ENCODE measurements at places on chromosomes 2 and 18. TPM values are rescaled to one million over a fixed set of nuclear protein-coding genes. Genes with fewer than 3 reads are reported as not detected.

COL6A3 gene
- 0.90 TPM for total RNA-seq

LOXL3 gene
- total RNA-seq: 0.70 TPM

MYO3B gene
- 0.18 TPM for total RNA-seq

DNA sequence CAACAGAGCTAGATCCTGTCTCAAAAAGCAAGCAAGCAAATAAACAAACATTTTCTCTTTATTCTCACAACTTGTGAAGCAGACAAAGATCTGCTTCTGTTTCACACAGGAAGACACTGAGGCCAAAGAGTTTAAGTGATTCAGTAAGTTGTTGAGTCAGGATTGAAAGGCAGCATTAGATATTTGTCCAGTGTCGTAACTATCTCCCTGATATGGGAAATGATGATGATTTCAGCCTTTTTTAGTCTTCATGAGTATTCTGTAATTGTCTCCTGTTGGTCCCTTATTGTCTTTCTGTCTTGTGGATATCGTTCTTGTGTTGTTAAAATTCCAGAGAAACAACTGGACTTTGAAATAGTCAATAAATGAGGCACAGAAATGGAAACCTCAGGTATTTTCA lies 59.6 kb downstream of the GATA6 start:
- H3K27ac ChIP-seq: no peak overlapping the region
- H3K4me1 ChIP-seq: no peaks in the 10 kb centered on the region
- H3K27me3 ChIP-seq: no peaks in the 10 kb centered on the region
- no peak overlapping the region for H3K4me3 ChIP-seq
- no peaks in the 10 kb centered on the region for H3K36me3 ChIP-seq

NTSR2 gene
- total RNA-seq: not detected

DNA sequence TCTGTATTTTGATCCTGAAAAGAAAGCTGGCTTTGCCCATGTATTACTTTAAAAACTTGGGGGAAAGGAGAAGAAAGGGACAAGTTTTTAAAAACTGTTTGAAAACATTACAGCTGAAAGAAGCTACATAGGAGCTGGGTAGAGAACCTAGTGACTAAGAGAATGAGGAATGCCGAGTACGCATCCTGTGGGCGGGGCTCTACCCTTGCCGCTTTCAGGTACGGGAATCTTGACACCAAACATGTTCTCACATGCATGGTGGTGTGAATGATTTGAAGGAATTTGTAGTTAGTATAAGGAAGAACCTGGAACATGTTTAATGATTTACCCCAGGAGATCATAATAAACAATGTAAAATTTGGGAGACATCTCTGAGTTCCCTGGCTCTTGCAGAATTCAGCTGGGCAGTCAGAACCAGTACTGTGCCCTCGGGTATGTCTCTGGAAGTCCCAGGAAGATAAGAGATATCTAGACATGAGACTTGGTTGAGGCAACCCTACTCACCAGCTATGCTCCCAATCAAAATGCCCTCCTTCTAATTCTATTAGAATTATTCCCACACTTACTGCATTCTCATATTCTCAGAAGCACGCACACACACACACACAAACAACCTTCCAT lies 16.5 kb upstream of the TGFA start:
- no peak overlapping the region for H3K4me3 ChIP-seq
- H3K36me3 ChIP-seq: no peaks in the 10 kb centered on the region
- H3K27ac ChIP-seq: no peak overlapping the region
- peaks cover 3% of the 10 kb centered on the region for H3K4me1 ChIP-seq
- DNase-seq: no peak

GREB1L gene
- total RNA-seq: not detected

- H3K27ac ChIP-seq: no peak overlapping the region
- H3K4me1 ChIP-seq: peaks cover 34% of the 10 kb centered on the region
- DNase-seq: no peak
- no peaks in the 10 kb centered on the region for H3K27me3 ChIP-seq
- H3K36me3 ChIP-seq: peaks cover 12% of the 10 kb centered on the region
Observed at GRCh38 chr2:28394997-28395333, 2.3 kb downstream of the FOSL2 start.

DNA sequence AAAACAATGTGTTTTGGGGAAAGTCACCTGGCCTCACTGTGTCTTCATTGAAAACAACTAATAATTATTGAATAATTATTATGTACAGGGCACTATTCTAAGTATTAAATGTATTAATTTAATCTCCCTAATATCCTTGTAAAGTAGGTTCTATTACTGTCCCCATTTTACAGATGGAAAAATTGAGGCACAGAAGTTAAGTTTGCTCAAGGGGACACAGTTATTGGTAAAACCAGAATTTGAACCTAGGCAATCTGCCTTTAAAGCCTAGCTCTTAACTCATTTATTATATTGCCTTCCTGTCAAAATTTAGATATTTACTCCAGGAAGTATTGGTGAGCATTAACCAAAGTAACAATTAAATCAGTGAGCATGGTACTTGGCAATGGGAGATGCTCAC lies 84.6 kb downstream of the PMS1 start:
- H3K36me3 ChIP-seq: peaks cover 32% of the 10 kb centered on the region
- H3K4me3 ChIP-seq: no peak overlapping the region
- no peaks in the 10 kb centered on the region for H3K4me1 ChIP-seq
- no peak overlapping the region for H3K27ac ChIP-seq

DNA sequence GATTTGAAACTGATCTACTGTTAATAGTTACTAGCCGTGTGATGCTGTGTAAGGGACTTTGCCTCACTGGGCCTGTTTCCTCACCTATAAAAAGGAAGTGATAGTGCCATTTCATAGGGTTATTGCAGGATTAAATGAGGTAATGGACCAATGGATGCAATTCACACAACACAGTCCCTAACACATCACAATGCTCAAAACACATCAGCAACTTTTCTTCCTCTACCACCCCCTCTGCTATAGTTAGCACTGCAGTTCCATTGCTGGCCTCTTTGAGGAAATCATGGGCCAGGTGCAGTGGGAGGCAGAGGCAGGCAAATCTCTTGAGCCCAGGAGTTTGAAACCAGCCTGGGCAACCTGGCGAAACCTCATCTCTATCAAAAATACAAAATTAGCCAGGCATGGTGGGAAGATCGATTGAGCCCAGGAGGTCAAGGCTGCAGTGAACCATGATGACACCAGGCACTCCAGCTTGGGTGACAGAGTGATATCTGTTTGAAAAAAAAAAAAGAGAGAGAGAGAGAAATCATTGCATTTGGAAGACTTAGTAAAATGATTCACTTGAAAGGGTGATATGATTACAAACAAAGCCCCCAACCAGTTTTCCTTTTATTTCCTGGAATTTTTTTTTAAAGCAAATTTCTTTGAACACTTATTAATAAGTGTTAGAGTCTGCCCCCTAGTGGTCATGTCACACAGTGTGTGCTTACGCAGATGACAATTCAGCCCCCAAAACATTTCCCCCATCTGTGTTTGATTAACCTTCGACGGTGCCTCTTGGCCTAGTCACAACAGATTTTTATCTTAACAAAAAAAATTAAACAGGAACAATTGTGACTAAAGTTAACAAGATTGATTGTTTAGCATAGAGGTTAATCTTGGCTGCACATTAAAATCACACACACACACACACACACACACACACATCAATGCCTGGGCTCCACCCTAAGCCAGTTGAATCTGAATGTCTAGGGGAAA lies 88.6 kb upstream of the BCL11A start:
- no peaks in the 10 kb centered on the region for H3K4me1 ChIP-seq
- no peak for DNase-seq
- H3K4me3 ChIP-seq: no peak overlapping the region

RTTN gene
- 26.8 TPM for total RNA-seq

GRCh38 chr2:6495466-6495865 lies 370.2 kb downstream of the CMPK2 start:
- H3K36me3 ChIP-seq: no peaks in the 10 kb centered on the region
- H3K4me1 ChIP-seq: no peaks in the 10 kb centered on the region
- no peaks in the 10 kb centered on the region for H3K27me3 ChIP-seq
- DNase-seq: no peak
